ACHN (cell line): ENCODE measurements at places on chromosomes 16 and 17.

GRCh38 chr16:86946396-86946795 is 368.0 kb downstream of the FOXL1 start:
- DNase-seq: peak; percentile 53

DNA sequence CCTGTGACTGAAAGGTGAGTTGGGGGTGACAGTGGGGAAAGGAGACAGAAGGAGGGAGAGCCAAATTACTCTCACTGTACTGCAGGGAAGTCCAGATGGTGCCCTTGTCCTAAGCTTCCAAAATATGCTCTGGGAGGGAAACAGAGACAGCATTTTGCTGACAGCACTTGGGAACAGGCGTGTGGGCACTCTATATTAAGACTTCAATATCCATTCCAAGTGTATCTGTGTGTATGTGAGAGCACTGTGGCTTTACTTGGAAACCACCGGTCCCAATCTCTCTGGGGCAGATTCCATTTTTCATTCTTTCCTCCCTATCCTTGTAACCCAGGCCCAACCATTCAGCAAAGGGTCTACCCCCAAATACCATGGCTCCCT is 407.3 kb downstream of the UTP18 start:
- no peak for DNase-seq

DNA sequence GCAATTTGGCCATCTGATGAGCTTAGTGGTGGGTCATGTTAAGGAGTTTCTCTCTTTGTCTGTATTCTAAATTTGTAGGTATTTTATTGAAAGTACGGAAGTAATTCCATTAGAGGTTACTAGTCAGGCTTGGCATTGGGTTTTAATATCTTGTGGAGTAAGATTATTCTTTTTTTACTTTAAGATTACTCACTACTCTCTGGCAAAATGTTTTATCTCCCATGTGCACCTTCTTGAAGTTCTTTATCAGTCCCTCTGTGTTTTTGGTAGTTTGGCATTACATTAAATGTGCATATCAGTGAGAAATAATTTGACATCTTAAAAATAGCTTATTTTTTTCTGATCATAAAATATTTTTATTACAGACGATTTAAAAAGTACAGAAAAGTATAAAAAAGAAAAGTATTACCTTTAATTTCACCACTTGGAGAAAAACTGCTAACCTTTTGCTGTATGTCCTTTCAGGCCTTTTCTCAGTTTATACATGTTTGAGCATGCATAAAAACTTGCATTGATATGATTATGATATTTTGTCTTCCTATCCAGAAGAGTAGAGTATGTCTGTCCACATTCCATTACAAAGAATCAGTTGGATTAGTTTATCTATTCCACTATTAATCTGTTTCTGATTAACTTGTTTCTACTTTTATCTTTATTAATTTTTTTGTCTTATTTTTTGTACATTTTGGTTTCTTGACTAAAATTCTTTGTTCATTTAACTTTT is 198.3 kb downstream of the SPECC1 start:
- no peak for DNase-seq

- DNase-seq: no peak
Observed at GRCh38 chr16:84427553-84427952, 59.2 kb downstream of the ATP2C2 start.

GRCh38 chr17:77749989-77750388 is 208.5 kb upstream of the TNRC6C start:
- no peak for DNase-seq
